Fibroblast of pulmonary artery (primary cell): ENCODE measurements at places on chromosomes 7 and 10.

DNA sequence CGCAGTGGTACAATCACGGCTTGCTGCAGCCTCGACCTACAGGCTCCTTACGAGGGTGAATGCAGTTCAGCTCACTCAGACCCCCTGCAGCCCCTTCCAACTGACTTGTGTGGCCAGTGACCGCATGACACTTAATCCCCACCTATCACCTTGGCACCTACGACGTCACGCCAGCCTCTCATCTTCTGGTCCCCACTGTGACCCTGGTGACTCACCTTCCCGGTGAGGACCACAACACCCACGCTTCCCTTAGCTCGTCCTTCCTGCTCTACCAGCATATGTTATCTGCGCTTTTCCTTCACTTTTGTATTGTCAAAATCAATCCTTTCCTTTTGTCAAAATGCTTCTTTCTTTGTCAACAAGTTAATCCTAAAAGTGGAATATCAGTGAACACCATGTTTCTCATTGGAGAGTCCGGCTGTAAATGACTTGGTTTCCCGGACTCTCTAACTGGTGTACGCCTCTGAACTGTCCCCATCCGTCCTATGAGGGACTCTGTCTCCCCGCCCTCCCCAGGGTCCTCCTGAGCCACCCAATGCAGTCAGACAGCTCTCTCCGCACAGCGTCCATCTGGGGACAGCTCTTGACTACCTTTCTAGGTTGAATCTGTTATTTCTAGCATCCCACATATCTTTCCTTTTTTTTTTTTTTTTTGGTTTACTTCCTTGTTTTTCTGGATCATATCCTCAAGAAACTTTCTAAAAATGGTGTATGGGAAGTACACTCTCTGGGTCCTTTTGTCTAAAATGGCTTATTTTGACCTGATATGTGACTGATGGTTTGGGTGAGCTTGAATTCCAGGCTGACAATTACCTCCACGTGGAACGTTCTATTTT is 37.3 kb downstream of the CFAP46 start:
- no peak for DNase-seq

- no peak for DNase-seq
These were observed 21.6 kb downstream of the CREB3L2 start for GRCh38 chr7:137980308-137980707.

GRCh38 chr7:128405471-128406313 is 4.1 kb downstream of the IMPDH1 start:
- peak; percentile 22 for DNase-seq

DNA sequence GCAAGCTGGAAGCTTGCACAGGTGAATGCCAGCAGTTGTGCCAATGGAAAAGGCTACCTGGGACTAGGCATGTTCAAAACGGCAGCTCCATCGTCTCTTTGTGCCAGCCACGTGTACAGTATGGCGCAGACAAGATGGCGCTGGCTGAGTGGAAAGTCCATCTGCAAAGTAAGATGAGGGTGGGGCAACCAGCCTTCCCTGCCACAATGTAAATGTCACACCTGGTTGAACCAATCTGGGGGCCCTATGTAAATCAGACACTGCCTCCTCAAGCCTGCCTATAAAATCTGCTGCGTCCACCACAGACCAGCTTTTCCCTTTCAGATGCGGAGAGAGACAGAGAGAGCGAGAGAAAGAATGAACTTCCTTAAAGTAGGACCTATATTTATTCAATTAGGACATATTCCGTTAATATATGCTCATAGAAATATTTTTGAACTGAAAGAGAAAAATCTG is 18.5 kb upstream of the C7orf33 start:
- DNase-seq = no peak

GRCh38 chr7:75892634-75893272 is 13.9 kb downstream of the RHBDD2 start:
- DNase-seq = peak; percentile 63
